ENCODE measurements at places on chromosomes 11 and 22.

DNA sequence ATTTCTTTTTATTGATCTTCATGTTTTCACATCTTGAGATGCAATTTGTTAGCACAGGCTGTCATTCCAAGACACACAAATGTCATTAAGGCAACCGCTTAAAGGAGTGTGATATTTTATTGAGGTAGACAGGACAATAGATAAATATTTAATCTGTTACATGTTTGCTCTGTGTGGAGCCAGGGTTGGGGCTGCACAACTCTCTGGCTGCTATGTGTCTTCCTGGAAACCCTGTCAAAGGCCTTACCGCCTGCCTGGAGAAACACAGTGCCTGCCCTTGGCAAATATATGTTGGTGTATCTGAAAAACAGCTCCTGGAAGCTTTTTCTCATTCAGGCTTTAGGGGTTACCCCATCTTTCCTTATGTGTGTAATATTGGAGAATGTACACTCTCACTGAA, 139.7 kb upstream of the TEAD1 start:
- DNase-seq: no peak

DNA sequence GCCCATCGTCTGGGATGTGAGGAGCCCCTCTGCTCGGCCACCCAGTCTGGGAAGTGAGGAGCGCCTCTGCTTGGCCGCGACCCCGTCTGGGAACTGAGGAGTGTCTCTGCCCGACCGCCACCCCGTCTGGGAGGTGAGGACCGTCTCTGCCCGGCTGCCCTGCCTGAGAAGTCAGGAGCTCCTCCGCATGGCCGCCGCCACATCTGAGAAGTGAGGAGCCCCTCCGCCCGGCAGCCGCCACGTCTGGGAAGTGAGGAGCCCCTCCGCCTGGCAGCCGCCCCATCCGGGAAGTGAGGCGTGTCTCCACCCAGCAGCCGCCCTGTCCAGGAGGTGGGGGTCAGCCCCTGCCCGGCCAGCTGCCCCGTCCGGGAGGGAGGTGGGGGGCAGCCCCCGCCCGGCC, 5.8 kb upstream of the OR5M8 start:
- DNase-seq: no peak

DNA sequence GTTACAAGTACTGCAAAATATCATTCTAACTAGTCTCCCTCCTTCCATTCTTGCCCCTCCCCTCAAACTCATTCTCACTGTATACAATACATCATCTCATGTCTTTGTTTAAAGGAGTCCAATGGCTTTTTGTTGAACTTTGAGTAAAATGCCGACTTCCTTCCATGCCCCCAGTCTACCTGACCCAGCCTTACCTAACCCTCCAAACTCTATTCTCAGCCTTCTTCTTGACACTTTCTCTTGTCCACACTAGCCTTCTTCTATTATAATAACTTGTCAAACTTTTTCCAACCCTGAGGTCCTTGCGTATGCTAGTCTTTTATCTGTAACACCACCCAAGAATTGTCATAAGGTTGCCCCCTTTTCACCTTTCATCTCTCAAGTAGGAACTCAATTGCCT, 1011.4 kb upstream of the CCDC90B start:
- DNase-seq: no peak

GRCh38 chr11:46491661-46492330, 100.2 kb upstream of the CHRM4 start:
- no peak for DNase-seq

GRCh38 chr11:8765294-8765693, 82.7 kb downstream of the RPL27A start:
- DNase-seq: no peak

- no peak for DNase-seq
Observed at GRCh38 chr11:3197878-3198528, 20.6 kb downstream of the MRGPRG start.

GRCh38 chr22:34160141-34160783, 240.0 kb upstream of the LARGE1 start:
- DNase-seq: no peak

DNA sequence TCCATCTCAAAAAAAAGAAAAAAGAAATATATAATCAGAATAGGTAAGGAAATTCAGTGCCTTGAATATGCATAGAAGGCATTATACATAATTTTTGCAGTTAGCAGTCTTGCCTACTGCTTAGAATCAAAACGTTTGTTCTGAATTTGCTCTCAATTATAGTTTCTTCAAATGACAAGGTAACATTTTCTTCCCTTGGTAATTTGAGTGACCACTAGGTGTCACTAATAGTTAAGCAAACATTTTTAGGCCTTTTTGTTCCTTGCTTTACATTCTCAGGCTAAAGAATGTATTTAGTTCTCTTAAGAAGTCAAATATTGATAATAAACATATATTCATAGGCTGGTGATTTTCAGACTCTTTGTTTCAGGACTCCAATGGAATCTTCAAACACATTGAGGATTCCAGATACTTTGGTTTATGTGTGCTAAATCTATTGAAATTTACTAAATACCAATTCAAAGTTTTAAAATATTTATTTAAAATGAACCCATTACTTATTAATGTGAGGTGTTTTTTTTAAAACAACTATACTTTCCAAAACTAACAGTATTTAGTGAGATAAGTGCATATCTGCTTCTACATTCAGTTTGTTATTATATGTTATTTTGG, 55.0 kb upstream of the DEPDC7 start:
- no peak for DNase-seq

GRCh38 chr11:66691311-66691980, 13.8 kb upstream of the RBM4B start:
- DNase-seq: no peak

- DNase-seq: peak; percentile 8
Observed at GRCh38 chr11:110296226-110297075, at the start of gene RDX. Gene RDX (minus strand): TSS chr11:110296614. CDS start chr11:110279692, 16,922 bp downstream.

GRCh38 chr11:17401841-17402240, 13.4 kb upstream of the KCNJ11 start:
- no peak for DNase-seq

DNA sequence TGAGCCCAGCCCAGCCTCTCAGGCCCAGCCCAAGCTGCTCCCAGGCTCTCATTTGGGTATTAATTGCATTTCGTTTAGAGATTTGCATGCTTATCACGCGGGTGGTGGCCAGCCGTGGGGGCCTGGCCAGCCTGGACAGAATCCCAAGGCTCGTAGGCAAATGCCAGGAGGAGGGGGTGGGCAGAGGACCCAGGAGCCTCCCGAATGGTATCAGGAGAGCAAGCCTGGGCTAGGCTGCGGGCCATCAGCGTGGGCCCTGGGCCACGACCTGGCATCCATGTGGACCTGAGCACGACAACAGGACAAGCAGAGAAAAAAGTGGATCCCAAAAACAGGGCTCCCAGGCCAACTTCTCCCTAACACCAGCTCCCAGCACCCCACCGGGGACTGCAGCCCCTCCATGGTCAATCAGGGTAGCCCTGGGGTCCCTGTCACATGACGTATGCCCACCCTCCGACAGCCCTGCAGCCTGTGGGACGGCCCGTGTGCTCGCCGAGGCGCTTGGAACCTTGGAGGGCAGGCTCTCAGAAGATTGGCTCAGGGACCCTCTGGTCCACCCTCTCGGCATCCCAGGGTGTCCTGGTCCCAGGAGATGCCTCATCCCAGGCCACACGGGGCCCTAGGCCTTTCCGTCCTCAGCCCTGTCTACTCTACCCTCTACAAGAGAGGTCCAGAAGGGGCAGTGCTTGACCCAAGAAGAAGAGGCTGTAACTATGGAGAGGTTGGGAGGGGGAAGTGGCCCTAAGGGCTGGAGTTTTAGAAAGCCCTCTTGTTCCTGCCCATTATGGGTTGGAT, 8.8 kb downstream of the ASCL2 start:
- DNase-seq: no peak

DNA sequence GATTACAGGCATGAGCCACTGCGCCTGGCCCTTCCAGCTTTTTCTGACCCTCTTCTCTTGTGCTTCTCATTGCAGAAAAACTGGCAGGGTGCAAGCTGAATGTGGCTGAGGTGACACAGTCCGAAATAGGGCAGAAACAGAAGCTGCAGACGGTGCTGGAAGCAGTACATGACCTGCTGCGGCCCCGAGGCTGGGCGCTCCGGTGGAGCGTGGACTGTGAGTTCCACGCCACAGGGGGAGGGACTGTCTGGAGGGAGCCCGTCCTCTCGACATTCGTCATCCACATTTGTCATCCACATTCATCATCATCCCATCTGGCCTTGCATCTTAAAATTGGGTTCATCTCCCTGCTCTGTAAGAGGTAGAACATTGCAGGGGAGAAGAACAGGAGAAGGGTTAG, 49.3 kb upstream of the PARVG start:
- no peak for DNase-seq

- no peak for DNase-seq
Observed at GRCh38 chr11:126830216-126830806, 170.3 kb downstream of the KIRREL3 start.

- no peak for DNase-seq
Observed at GRCh38 chr11:13776134-13776815, 107.8 kb downstream of the FAR1 start.

- DNase-seq: no peak
Observed at GRCh38 chr22:37245740-37246139, 1.7 kb upstream of the RAC2 start.

DNA sequence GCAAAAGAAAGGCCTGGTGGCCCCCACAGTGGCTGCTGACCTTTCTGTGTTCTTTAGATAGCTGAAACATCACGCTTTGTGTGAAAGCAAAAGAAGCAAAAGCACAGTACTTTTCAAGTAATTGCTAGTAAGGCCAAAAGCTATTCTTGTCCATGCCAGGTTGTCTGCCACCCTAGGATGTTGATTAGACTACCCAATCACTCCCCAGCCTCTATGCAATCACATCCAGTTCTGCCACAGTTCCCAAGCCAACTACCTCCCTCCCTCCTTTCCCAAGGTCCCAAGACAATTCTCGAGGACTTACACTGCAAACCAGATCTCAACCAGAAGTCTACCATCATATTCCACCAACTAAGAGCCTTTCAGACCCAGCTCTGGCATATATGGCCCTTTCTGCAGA, 46.2 kb downstream of the RDX start:
- DNase-seq: no peak

DNA sequence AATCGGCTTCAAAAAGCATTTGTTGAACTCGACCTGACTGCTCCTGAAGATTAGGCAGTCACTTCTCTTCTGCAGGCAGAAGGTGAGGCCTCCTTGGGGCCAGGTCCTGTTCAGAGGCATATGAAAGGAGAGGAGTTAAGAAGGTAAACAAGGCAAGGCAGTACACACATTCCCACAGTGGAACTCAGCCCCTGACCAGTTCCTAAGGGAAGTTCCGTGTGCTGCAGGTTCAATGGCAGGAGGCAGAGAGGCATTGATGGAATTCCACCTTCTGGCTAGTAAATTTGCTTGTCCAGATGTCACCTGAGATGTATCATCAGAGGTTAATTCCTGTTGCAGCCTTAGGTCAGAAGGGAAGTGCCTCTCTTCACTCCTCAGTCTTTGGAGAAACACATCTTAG, 337.0 kb upstream of the MTNR1B start:
- no peak for DNase-seq

DNA sequence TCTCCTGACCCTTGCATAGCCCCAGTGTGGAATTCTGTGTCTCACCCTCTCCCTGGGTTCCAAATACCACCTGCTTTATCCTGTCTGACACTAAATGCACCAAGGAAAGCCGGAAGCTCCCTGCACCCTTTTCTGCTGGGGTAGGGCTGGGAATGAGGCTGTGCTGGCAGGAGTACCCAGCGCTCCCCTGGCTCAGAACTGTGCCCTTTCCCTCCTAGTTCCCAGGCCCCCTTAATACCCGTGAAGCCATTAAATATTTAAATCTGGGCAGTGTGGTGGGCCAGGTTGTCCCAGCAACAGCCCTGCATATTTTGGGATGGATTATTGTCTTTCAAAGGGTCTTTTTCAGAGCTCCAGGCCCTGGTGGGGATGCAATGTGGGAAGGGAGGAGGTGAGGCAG, 63.0 kb downstream of the TP53I11 start:
- no peak for DNase-seq

DNA sequence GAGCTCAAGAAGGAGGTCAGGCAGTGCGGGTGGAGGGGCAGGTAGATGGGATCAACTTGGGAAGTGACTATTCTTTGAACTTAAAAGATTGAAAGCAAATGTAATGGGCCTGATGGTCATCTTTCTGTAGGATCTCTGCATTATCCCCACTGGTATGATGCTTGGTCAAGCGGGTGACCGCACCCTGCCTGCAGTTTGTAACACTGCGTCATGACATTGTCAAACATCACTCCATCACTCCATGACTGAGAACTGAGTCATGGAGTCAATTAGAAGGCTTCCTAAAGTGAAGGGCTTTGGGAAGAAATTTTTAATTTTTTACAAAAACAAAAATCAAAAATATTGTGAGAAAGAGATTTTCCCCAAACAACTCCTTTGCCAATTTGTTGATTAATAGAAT, 62.4 kb upstream of the BMAL1 start:
- no peak for DNase-seq

- DNase-seq: no peak
Observed at GRCh38 chr11:64638018-64638665, 47.1 kb downstream of the SLC22A12 start.

DNA sequence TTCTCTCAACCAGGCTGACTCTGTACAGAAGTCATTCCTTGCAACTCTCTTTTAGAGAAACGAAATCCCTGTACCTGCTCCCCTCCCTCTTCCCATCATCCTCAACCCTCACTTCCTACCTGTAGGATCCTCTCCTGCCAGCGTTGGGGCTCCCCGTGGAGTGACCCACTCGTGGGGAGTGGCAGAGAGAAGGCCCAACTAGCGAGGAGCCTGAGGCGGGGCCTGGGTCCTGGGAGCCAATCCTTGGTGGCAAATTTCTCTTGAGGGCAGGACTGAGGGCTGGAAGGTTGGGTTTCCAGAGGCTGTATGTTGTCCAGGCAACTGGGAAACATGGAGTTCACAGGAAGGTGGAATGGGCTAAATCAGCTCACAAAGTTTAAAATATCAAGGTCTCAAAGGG, 10.4 kb downstream of the NHERF4 start:
- DNase-seq: no peak

GRCh38 chr22:23542933-23543332, 37.2 kb downstream of the IGLL1 start:
- no peak for DNase-seq

- no peak for DNase-seq
Observed at GRCh38 chr11:89667001-89667400, 43.1 kb upstream of the TRIM77 start.

DNA sequence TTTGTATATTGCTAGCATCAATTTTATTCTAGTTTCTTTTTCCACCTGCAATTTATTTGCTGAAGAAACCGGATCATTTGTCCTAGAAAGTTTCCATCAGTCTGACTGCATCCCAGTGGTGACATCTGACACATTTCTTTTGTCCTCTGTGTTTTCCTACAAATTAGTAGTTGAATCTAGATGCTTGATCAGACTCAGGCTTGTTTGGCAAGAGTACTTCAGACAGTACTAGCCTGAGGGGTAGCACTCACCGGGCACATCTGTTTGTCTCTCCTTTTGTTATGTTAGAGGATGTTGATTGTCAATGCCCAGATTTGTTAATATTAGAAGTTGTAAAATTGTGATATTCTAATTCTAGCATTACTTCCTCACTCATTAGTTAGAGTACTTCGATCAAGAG, 204.8 kb downstream of the SWAP70 start:
- DNase-seq: no peak

- DNase-seq: no peak
Observed at GRCh38 chr11:59247531-59248227, 35.0 kb upstream of the MPEG1 start.

- DNase-seq: no peak
Observed at GRCh38 chr11:110434952-110435779, 5.4 kb downstream of the FDX1 start.
